RPMI8226 (cell line): ENCODE measurements at places on chromosomes 6 and 20.

DNA sequence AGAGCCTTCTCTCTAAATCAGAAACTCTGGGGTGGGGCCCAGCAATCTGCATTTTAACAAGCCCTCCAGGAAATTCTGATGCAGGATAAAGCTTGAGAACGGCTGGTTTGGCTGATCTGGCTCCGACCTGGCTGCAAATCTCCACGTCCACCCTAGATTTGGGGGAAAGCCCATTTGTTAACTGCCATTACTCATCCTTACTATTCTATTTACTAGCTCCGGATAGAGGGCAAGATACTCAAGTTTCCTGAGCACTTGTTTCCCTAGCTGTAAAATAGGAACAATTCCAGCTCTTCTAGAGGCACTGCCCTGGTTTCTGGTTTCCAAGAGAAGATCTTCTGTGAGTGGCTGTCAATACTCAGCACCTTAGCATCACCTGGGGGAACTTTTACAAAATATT lies 44.4 kb downstream of the DAAM2 start:
- no peak for DNase-seq

DNA sequence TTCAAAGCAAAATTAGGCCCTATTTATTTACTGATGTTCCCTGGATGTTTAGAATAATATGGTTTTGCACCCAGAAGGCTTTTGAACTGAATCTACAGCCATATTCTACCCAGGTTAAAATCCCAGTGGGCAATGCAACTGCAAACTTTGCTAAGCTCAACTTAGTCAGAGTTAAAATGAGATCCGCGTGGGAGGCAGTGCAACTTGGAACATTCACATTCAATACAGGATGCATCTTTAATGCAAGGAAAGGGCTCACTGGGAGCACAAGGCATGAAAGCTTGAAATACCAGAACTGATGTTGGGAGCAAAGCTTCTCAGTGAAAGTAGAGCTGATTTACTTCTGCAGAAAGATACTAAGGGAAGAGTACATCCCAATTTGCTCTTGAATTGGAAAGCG lies 281.2 kb upstream of the DEFB112 start:
- DNase-seq, result no peak

DNA sequence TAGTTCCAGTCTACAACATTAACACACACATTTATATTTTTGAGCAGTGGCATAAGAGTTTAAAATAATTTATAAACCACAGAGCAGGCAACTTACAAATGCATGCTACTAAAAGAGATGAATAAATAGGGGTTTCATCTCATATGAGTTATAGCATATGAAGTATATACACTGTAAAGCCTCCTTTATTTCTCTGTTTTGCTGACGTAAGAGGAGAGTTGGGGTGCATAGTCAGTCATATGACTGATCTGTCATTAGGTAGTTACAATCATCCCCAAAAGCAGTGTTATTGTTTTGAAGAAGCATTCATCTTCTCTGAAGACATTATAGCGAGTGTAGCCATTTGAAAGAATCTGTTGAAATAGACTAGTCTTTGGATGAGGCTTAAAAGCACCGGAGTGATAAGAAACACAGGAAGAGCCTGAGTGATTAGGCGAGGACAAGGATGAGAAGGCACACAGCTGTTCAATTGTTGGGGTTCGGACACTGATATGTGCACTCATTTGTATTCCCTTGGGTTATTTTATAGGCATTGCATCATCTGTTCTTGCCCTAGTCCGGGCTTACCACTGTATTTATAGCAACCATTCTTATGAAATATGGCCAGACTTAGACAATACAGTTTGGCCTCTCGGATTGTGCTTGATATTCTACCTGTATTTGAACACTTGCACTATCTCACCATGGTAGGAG lies 325.7 kb downstream of the SAMD5 start:
- DNase-seq, result no peak

DNA sequence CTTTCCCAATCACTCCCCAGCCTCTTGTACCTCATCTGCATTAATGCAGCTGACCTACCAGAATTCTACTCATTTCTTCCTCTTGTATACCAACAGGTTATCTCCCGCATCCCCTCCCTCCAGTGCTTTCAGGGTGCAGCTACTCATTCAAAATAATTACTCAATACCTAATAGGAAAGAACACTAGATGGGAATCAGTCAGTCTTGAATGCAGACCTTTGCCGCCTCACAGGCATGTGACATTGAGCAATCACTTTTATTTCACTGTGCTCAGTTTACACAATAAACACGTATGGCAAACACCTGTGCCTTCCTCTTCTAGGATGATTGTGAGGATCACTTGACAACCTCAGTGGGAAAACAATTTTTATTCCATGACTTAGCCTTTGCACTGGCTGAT lies 13.3 kb downstream of the ZSCAN31 start:
- no peak for DNase-seq

DNA sequence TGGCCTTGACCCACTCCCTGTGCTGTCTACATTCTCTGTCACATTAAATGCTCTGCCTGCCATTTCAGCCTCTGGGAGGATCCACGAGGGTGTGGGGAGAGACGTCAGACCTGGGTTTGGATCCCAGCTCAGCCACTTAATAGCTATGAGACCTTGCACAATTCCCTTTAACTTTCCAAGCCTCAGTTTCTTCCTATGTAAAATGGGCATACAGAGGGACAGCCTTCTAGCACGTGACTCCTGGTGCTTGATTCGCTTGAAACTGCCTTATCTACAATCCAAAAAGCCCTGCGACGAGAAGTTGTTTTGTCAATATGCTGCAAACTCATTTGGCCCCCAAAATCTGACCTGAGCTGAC lies 40.0 kb downstream of the TOX2 start:
- DNase-seq, result peak; percentile 36

GRCh38 chr6:57315111-57315510 lies 2.3 kb upstream of the PRIM2 start:
- no peak for DNase-seq

- no peak for DNase-seq
Measured at GRCh38 chr20:23341073-23341472, 9.5 kb upstream of the NXT1 start.

- no peak for DNase-seq
Measured at GRCh38 chr20:50996901-50997865, 25.7 kb downstream of the KCNG1 start.

- DNase-seq, result peak; percentile 73
Measured at GRCh38 chr6:149235130-149235561, 82.4 kb upstream of the TAB2 start.

DNA sequence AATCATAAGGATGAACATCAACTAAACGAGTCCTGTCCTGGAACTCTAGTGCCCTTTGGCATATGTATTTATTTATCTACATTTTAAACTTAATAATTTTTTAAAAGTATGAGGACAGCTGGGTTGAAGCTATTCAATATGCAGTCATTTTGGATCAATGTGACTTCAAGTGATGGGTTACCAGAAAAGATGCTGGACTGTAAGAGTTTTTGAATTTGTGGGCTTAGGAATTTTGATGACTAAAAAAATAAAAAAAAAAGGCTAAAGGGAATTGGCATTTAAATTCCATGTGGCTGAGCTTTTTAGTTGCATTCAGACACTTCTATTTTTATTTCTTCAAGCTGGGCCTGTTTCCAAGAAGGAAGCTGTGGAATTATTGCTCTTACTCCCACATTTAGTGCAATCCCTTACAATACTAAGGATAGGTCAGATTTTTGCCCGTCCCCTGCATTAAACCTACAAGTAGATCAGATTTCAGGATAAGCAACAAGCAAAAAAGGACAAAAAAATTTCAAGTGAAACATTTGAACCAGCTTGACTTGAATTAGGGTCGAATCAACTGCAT lies 704.2 kb upstream of the CITED2 start:
- no peak for DNase-seq

DNA sequence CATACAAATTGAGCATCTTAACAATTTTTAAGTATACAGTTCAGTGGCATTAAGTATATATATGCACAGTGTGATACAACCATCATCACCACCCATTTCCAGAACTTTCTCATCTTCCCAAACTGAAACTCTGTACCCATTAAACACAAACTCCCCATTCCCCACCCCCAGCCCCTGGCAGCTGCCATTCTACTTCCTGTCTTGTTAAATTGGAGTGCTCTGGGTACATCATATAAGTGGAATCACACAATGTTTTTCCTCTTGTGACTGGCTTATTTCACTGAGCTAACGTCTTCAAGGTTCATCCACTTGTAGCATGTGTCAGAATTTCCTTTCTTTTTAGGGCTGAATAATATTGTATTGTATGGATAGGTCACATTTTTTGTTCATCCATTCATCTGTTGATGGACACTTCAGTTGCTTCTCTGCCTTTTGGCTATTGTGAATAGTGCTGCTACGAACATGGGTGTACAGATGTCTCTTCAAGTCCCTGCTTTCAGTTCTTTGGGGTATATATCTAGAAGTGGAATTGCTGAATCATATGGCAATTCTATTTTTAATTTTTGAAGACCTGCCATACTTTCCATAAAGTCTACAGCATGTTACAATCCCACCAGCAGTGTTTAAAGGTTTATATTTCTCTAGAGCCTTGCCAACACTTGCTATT lies 19.6 kb upstream of the RREB1 start:
- DNase-seq, result no peak

GRCh38 chr6:23097566-23097965 lies 528.2 kb downstream of the HDGFL1 start:
- DNase-seq, result no peak

DNA sequence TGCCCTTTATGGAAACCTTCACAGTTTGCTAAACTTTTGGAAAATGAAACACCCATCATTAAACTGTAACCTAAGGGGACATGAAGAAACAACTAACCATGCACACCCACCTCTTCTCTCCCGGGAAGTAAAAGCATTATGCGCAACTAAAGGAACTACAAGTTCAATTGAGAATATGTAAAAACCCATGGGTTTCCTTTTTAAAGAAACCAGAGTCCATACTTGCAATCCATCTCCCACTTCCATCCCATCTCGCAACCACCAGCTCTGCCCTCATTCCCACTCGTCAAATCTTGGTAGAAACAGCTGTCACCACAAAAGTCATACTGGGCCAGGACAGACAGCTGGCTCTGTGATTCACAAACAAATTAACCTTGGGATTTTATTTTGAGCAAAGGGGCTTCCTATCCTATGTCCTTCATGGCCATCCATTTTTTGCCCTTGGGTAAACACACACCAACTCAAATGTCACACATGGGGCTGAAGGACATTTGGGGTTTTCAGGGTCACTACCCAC lies 81.5 kb downstream of the HAO1 start:
- DNase-seq, result no peak

- no peak for DNase-seq
Measured at GRCh38 chr20:17710379-17711266, 10.9 kb downstream of the BANF2 start.

DNA sequence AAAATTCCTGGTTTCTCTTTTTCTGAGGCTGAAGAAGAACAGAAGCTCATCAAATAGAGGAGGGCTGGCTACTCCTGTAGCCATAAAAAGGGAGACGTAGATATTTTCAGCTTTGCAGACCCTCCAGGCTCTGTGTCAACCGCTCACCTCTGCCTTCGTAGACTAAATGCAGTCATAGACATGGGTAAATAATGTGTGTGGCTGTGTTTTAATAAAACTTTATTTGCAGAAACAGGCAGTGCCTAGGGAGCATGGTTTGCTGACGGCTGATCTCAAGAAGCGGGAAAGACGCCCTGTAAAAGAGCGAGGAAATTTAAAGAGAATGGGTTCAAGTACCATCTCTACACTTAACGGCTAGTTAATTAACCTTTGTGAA lies 171.8 kb downstream of the BCAS1 start:
- no peak for DNase-seq

DNA sequence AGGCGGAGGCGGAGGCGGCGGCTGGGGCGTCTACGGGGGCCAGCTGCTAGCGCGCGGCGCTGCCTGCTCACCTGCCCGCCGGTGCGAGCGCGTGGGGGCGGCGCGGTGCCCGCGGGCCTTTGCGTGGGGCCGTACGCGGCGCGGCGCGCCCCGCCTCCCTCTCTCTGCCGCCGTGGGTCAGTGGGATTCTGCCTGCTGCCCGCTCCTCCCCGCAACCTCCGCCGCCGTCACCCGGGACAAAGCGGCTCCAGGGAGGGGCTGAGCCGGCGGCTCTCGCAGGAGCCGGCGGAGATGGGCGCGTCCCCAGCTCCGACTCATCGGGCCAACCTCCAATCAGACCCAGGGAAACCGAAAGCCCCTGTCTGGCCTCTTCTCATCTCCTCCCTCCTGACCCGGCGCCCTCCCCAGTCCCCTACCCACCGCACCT lies at the start of gene RCAN2:
Gene RCAN2, minus strand, starts transcription at position 249 of the 427 bp plus-strand sequence.
- peak; percentile 41 for DNase-seq
